Activated CD4-positive, CD25-positive, alpha-beta regulatory T cell (primary cell): ENCODE measurements at places on chromosomes 7 and 10.

DNA sequence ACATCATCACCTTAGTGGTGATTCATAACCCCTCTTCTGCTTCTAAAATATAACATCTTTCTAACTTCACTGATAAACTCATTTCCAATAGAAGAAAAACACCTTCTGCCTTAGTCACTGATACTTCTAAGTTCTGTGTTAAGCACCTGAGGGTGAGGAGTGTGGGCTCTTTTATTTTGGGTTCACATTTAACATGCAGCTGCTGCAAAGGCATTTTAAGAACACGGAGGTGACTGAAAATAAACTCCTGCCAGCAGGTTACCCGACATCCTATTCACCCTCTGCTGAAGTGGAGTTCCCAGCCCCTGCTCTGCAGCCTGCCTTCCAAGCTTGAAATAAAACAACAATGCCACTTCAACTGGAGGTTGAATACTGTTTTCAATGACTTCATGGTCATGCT lies 202.9 kb upstream of the PLXNA4 start:
- DNase-seq = no peak

GRCh38 chr10:133163889-133164815 lies 4.1 kb downstream of the KNDC1 start:
- DNase-seq = no peak

DNA sequence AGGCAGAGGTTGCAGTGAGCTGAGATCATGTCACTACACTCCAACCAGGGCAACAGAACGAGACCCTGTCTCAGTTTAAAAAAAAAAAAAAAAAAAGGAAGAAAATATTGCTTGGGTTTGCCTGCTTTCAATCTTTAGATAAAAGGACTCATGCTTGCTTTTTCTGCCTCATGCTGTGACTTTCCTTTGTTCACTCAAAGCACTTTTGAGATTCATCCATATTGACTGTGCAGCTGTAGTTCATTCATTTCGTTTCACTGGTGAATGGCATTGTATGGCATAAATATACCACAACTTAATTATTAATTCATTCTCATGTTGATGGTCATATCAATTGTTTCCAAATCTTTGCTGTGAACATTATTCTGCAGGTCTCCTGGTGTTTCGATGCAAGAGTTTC lies 97.6 kb upstream of the NFE2L3 start:
- DNase-seq = no peak

DNA sequence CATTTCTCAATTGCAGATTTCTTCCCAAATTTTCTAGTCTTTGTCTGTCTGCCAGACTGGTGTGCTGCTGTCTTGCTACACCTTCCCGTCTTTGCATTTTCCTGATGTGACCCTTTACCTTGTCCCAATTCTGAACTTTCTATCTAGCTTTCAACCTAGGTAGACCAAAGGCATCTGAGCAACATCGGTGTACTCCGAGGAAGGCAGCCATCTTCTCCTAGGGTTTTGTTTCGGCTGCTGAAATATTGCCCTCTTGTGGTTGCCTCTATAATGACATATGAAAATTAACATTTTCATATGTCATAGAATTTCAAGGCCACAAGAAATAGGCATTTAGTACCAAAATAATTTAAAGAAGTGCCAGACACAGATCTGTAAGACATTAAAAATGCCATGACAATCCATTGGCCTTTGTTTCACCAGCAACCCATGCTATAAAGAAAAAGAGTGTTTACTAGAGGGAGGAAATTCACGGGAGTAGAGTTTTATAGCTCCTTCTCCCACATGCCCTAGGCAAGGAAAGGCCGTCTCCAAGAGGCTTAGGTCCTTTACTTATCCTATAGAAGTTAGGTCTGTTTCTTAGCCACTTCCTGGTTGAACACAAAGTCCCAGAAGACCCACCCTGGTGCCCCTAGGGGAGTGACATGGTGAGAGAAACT lies 23.4 kb downstream of the OR9A2 start:
- no peak for DNase-seq

GRCh38 chr10:25815236-25815635 lies 118.8 kb upstream of the MYO3A start:
- no peak for DNase-seq

DNA sequence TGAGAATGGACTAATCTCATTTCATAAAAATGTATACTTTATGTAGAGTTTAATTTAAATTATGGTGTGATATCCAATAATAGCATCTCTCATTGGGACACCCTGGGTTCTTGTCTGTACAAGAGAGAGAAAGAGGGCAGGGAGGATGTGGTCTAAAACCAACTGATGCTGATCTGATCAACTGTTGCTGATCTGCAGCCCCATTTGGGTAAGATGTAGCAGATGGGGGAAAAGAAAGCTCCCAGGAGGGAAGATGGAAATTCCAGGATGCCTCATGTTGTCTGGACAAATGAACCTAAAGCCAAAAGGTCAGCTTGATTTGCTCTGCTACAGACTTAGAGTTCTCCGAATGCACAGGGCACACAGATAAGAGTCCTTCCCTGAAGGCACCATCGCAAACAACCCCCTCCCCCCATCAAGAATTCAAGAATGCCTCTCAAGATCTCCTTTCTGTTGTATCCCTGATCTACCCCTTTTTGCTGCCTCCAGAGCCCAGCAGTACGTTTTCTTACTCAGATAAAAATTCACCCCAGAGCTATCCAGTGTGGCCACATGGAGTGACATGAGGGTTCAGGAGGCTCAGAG lies 171.4 kb upstream of the INHBA start:
- DNase-seq = no peak

DNA sequence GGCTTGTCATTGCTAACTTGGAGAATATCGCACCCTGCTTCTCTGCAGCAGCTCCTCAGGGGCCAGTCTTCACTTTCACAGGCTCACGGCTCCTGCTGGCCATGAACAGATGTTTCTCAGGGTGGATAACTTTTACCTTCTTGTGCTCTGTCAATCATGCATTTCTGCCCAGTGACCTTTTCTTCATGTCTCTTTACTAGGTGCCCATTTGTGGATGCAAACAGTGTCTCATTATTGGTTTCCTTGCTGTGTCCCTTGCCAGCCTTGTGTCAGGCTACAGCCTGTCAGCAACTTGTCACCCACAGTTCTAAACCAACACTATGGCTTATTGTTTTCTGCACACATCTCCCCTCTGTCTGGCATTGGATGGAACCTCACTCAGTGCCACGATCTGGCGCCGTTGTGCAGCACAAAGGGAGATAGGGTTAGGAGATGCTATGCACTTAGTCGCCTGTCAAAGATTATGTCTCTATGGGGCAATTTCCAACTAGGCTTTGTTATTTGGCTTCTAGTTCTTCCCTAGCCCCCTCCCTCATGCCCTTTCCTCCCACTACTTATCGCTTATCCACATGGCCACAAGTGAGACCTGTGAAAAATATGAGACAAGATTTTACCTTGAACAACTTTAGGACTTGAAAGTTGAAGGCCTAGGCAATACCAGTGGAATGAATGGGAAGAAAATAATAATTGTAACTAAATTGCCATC lies 45.7 kb upstream of the NXPH1 start:
- DNase-seq = no peak

DNA sequence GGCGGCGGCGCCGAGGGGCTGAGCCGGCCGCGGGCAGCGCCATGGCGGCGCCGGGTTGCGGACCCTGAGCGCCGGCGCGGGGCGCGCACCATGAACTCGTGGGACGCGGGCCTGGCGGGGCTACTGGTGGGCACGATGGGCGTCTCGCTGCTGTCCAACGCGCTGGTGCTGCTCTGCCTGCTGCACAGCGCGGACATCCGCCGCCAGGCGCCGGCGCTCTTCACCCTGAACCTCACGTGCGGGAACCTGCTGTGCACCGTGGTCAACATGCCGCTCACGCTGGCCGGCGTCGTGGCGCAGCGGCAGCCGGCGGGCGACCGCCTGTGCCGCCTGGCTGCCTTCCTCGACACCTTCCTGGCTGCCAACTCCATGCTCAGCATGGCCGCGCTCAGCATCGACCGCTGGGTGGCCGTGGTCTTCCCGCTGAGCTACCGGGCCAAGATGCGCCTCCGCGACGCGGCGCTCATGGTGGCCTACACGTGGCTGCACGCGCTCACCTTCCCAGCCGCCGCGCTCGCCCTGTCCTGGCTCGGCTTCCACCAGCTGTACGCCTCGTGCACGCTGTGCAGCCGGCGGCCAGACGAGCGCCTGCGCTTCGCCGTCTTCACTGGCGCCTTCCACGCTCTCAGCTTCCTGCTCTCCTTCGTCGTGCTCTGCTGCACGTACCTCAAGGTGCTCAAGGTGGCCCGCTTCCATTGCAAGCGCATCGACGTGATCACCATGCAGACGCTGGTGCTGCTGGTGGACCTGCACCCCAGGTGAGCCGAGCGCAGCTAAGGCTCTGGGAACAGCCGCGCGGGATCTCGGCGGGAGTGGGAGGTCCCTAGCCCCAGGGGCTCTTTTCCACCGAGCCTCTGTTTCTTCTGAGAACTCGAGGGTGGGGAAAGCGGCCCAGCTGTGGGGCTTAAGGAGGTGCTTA lies at the start of gene GPR26:
Gene GPR26 (plus strand): TSS at position 38 of the 919 bp plus-strand sequence. CDS start 53 bp downstream, at position 91.
- DNase-seq = no peak

DNA sequence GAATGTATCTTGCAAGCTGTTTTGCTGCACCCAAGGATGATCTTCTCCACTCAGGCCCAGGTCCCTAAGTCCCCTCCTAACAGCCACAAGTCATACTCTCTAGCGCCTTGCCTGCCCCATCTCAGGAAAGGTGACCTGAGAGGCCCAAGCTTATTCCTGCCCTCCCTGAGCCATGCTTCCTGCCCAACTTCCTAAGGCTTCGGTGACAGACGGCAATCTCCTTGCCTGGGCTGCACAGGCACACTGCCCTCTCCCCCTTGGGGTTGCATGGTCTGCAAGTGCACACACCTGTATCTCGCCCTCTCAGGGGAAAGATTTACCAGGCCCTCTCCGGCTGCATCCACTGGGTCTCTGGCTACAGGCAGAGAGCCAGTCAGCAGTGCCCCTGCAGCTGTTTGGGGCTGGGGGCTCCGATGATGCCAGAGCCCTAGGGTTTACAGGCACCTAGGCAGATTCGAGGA lies 771 bp upstream of the ADIRF start:
- DNase-seq = no peak

- no peak for DNase-seq
These were observed 290.0 kb downstream of the SORCS1 start for GRCh38 chr10:106874604-106874889.

DNA sequence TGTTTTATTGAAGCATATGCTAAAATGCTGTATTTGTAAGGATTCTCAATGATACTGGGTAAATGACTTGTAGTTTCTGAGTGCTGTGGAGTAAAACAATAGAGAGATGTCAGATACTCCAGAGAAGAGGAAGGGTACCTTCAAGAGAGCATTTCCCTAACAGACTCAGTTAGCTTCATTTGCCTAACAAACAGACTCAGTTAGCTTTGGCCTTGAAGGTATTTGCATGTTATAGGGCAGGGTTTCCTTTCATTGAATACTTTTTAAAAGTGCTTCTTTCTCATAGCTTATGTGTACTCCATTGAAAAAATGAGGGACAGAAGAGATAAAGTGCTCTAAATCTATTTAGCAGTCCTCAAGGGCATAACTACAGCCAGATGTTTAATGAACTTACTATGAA lies 101.8 kb downstream of the CHN2 start:
- no peak for DNase-seq

DNA sequence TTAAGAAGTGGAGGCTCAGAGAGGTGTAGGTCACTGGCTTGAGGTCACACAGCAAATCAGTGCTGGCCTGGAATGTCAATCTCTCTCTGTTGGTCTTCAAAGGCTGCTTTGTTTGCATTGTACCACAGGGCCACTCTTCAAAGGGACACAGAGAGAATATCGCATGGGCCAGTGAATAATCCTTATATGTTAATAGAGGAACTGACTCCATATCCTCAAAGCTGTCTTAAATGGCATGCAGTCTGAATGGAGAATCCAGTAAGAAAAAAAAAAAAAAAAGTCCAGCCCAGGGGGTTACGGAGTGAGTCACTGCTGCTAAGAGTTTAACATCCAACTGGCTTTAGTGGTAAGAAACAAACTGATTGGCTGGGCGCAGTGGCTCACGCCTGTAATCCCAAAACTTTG lies 54.1 kb downstream of the NRAP start:
- no peak for DNase-seq

- DNase-seq = no peak
These were observed 19.0 kb downstream of the SMURF1 start for GRCh38 chr7:99124751-99125504.

DNA sequence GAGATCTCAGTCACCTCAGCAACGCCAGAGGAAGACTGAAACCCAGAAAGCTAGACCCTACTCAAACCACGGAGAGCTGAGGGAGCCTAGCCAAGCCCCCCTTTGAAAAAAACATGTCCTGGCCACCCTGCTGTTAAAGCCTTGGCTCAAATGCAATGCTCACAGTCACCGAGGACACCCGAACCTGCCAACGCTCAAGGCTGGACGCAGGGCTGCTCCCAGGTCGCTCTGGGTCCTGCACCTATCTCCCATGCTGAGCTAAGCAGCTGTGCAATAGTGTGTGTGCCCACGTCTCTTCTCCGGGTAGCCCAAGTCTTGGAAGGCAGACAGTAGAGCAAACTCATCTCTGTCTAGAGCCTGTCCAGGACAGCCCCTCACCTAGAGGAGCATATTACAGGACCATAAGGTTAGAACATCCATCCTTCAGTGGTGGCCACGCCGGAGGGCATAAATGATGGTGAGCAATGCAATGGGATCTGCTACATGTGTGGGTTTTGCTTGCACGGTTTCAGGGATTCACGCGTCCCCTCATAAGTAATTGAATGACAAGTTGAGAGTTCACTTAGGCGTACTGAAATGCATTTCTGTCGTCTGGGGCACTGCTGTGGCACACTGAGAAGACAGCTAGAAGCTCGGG lies 94.2 kb upstream of the DDC start:
- no peak for DNase-seq

DNA sequence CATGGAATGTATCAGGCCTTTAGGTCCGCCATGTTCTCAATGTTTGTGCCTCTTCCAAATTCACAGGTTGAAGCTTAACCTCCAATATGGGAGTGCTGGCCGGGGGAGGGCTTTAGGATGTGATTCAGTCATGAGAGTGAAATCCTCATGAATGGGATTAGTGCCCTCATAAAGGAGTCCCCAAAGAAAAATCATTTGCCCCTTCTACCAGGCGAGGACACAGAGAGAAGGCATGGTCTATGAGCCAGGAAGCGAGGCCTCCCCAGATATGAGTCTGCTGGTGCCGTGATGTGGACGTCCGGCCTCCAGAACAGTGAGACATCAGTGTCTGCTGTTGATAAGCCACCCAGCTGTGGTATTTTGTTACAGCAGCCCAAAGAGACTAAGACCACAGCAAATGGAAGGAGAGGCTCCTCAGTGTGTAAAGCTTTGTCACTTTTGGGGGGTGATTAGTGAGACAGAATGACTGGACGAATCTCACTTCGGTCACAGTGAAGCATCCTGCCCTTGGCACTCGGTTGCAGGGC lies 231.3 kb upstream of the KLF6 start:
- no peak for DNase-seq
